CD4-positive, alpha-beta T cell treated with Interleukin-2 at 100 ng/mL for 4 hours (primary cell): ENCODE measurements at places on chromosomes 1 and 21.

- DNase-seq: peak; percentile 92
Measured at GRCh38 chr1:9823943-9824701, at the start of gene CLSTN1. Gene CLSTN1, minus strand, starts transcription at chr1:9823965. Its CDS starts 232 bp downstream, at chr1:9823733.

GRCh38 chr1:45198185-45198584 lies 8.2 kb downstream of the ZSWIM5 start:
- DNase-seq: no peak

- DNase-seq: no peak
Measured at GRCh38 chr1:200971428-200971903, 52.0 kb downstream of the KIF21B start.

DNA sequence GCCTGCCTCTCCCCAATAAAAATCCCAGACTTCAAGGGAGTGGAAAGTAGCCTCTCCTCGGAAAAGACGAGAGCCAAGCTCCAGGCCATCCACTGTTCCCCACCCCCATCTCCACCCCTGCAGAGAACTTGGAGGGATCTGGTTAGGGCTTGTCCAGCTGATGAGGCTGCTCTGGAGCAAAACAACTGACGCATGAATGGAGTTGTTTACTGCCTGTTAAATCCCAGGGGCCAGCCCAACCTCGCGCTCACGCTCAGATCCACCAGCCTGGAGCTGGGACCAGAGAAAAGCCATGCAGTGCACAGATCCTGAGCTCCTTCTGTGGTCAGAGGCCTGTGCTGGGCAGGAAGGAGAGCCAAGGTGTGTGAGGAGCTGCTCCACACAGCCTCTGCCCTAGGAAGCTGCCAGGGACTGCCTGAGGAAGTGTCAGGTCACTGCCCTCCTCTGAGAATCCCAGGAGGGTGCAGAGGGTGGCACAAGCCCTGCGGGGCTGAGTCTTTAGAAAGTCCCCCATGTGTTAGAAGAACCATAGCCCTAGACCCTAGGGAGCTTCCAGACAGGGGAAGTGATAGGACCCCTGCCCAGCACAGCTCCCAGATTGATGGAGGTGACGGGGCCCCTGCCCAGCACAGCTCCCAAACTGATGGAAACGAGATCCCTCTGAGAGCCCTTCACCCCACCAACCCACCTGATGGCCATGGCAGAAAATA lies 109.0 kb upstream of the IPO9 start:
- no peak for DNase-seq

GRCh38 chr1:94801919-94802546 lies 18.1 kb upstream of the SLC44A3 start:
- no peak for DNase-seq

GRCh38 chr1:27528818-27529703 lies 39.1 kb upstream of the WASF2 start:
- no peak for DNase-seq

DNA sequence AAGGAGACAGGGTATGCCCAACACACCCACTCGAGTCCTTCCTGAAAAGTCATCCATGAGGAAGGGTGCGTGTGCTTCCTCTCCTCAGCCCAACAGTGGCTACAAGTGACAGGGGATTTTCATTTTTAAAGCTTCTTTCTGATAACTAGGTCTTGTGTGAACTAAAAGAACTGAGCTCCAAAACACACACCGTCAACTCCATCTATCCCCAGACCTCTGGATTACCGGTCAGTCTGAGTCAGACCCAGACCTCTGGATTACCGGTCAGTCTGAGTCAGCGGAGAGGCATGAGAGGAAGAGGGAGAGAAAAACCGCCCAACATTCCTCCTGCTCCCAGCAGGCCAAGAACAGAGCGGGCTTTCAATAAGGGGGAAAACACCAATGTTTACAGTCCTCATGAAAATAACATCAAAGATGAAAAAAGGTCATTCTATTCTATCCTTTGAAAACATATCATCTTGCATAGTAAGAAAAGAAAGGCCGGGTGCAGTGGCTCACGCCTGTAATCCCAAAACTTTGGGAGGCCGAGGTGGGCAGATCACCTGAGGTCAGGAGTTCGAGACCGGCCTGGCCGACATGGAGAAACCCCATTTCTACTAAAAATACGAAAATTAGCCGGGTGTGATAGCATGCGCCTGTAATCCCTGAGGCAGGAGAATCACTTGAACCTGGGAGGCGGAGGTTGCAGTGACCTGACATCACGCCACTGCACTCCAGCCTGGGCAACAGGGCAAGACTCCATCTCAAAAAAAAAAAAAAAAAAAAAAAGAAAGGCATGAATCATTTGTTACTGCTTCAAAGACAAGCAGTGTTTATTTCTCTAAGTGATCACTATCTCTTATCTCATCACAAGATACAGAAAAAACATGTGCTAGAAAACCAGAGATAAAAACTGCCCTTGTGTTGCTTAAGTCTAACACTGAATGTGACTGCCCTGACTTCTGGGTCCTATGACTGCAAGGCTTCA lies 3.4 kb downstream of the PTTG1IP start:
- DNase-seq: peak; percentile 60

DNA sequence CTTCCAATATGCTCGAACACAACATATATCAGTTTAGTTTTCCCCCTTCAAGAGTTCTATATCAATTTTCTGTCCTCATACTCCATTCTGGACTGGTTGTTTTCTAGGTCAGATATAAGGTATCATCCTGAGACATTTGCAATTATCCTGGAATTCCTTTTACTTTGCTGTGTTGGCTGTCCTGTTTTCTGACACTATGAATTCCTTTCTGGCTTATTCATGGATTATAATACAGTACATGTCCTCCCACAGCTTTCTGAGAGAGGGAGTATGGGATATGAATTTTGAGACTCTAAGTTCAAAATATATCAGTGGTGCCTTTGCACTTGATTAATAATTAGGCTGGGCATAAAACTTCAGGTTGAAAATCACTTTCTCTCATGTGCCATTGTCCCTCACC lies 11.9 kb downstream of the PHTF1 start:
- DNase-seq: no peak

DNA sequence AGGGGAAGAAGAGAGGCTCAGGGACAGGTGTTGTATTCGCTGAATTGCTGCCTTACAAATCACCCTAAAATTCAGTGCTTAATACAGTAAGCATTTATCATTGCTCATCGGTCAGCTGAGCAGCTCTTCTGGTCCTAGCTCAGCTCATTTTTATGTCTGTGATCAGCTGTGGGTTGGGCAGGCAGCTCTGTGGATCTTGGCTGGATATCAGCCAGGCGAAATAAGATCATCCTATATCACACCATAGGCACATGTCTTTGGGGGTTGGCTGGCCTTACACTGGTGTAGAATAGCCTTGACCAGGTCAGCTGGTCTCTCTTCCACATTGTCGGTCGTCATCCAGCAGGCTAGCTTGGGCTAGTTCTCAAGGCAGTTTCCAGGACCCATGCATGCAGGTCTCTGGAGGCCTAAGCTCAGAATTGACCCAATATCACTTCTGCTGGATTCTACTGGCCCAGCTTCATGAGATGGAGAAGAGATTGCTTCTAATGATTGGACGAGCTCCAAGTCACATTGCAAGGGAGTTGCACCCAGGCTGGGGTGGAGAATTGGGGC lies 448.6 kb downstream of the KIF26B start:
- no peak for DNase-seq

- no peak for DNase-seq
Measured at GRCh38 chr1:155888481-155888880, 22.7 kb downstream of the RIT1 start.

DNA sequence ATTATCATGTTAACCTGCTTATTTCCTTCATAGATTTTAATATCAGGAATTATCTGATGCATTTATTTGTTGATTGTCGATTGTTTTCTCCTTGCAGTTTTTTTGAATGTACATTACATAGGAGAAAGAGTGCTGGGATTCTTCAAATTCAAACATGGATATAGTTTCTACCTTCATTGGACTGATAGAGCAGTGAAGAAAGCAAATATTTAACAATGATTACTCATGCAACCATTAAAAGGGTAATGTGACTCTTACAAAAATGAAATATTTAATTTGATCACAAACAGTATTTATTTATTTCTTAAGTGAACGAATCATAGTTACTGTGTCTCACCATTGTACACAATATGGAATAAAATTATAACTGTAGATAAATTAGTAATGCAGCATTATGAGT lies 350.9 kb downstream of the BRINP3 start:
- DNase-seq: no peak

DNA sequence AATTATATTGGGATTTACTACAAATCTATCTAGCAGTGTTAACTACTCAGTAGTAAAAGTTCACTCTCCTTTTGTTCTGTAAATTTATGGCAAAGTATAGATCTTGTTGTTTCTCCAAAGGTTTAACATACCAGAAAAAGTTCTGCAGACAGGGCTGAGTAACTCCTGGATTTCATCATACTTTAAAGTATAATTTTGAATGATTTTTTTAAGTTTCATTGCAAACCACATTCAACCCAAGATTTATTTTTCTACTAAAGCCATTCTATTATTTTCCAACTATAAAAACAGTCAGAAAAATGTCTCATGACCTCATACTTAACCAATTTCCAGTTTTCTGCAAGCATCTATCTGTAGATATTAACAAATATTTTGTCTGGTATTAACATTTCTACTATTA lies 585.8 kb upstream of the ZRANB2 start:
- DNase-seq: no peak

- no peak for DNase-seq
Measured at GRCh38 chr1:22677931-22678896, 25.2 kb downstream of the C1QB start.

- no peak for DNase-seq
Measured at GRCh38 chr21:33370305-33370704, 32.9 kb upstream of the IFNGR2 start.

DNA sequence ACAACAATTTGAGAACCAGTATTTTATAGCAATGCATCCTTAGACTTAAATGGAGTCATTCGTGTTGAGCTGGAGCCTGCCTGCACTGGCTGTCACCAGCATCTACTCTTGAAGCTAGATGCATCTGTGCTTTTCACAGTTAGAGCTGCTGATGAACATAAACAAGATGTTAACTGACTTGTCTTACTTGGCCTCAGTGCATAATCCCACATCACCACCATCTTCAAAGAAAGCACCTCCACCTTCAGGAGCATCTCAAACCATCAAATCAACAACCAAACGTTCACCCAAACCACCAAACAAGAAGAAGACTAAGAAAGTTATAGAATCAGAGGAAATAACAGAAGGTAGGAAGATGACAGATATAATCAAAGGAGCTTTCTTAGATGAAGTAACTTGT lies 71.1 kb downstream of the TPR start:
- DNase-seq: peak; percentile 19

GRCh38 chr1:24707687-24708086 lies 37.6 kb upstream of the CLIC4 start:
- no peak for DNase-seq

DNA sequence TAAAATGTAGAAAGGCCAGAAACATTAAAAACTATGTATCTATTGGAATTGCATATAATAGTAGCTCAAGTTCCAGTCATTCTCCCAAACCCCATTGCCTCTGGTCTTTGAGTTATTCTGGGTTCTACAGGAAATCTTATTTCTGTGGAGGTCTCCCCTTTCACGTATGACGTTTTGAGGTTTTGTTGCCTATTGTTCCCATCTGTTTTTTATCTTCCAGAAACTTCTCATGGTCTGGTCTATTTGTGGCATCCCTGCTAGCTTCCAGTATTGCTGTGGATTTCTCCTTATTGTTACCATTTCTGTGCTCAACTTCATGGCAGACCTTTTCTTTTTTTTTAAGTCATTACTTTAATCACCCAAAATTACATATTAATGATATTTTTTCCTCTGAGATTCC lies 43.3 kb downstream of the DTL start:
- no peak for DNase-seq

DNA sequence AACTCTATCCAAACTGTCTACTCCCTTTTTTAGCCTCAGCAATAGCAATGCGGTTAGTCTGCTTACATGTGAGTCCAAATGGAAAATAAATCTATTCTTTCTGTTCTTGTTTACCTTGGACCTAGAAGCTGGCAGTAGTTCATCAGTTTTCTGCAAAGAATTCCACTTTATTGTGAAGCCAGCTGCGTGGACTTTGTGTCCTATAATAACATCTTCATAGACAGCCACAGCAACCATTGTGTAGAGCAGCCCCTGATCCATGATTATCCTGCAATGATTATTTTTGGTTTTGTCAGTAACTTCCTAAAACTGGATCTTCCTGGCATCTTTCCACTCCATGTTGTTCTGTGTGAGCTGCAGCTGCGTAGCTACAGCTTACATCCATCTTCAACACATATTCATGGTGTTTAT lies 408.7 kb downstream of the NUF2 start:
- no peak for DNase-seq

DNA sequence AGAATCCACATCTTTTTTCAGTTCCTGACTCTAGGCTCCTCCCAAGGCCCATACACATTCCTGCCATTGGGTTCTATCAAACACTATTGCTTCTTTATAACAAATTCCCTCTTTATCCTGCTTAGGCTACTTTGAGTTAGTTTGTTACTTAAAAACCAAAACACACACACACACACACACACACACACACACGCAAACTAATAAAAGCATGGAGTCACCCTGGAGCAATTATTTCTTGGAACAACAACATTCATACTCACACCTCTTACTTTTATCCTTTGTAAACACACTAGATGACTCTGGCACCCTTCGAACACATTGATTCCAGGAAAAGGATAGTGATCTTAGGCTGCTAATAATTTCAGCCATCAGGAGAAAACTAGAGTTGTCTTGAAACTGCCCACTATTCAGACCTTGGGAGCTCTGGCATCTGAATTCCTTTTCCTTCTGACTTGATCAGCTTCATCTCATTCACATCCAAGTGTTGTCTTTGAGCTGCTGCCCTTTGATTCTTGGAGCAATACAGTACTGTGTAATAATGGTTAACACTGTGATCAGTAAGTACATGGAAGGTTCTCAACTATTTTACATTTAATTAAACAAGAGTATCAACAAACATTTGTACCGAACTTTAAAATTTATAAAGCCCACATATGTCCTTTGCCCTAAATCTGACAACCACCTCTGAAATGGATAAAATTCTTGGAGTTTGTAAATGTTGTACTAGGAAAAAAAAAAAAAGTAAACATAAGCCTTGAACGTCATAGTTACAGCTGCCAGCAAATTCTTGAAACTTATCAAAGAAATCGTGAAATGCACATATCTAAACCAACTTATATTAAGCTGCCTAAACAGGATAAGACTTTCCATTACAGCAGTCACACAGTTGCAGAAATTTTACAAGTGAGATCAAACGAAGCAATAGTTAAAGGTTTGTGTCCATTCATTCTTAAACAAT lies 2.8 kb upstream of the SEC22B start:
- no peak for DNase-seq

- no peak for DNase-seq
Measured at GRCh38 chr1:31707711-31708110, 3.9 kb upstream of the COL16A1 start.
